ENCODE measurements at places on chromosomes 3 and 15.

DNA sequence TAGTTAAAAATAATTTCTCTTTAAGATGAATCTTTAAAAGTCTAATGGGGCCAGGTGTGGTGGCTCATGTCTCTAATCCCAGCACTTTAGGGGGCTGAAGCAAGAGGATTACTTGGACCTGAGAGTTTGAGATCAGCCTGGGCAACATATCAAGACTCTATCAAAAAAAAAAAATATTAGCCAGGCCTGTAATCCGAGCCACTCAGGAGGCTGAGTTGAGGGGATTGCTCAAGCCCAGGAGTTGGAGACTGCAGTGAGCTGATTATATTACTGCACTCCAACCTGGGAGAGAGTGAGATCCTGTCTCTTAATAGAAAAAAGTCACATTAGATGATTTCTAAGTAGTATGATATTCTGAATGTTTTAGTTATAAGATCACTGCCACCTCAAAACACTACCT is 322.0 kb upstream of the MANF start:
- H3K27me3 ChIP-seq: peaks cover 5% of the 10 kb centered on the region
- H3K36me3 ChIP-seq: no peaks in the 10 kb centered on the region
- no peak overlapping the region for H3K27ac ChIP-seq

- no peak overlapping the region for H3K4me3 ChIP-seq
- H3K27ac ChIP-seq: no peak overlapping the region
- H3K36me3 ChIP-seq: no peaks in the 10 kb centered on the region
- no peaks in the 10 kb centered on the region for H3K4me1 ChIP-seq
Measured at GRCh38 chr3:45814322-45814721, 18.0 kb upstream of the SLC6A20 start.

DNA sequence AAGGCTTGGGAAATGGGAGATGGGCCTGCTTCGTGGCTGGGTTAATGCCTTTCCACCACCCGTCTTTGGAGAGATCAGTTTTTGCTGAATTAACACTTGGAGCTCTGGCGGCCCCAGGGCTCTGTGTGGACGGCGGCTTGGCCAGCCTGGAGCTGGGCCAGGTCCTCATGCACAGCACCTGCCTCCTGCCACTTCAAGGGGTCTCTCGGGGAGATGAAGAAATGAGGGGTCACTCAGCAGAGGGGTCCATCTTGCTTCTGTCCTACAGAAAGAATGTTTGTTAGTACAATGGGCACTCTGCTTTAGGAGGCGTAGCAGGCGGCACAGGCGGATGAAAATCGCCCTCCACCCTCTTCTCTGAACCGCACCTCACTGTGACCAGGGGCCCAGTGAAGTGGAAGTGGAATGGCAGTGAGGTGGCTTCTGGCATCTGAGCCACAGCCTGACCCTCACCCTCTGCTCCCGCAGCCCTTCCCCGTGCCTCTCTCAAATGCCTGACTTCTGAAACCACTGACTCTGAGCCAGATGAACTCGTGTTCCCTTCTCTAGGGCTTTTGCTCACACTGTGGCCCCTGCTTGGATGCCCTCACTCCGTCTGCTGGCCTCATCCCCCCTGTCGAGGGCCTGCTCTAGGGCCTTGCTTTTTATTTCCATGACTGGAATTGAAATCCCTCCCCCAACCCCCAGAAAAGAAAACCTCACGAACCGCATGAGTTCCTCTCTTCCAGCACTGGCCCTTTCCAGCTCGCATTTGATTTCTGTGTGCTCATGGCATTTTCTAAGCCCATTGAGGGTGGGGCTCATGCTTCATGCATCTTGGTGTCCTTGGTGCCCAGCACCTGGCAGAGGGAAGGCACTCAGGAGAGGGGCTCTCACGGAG is 42.2 kb downstream of the CHDH start:
- no peaks in the 10 kb centered on the region for H3K4me1 ChIP-seq
- H3K27ac ChIP-seq: no peak overlapping the region
- DNase-seq: no peak
- no peak overlapping the region for H3K4me3 ChIP-seq
- H3K36me3 ChIP-seq: no peaks in the 10 kb centered on the region
- H3K27me3 ChIP-seq: no peaks in the 10 kb centered on the region

DNA sequence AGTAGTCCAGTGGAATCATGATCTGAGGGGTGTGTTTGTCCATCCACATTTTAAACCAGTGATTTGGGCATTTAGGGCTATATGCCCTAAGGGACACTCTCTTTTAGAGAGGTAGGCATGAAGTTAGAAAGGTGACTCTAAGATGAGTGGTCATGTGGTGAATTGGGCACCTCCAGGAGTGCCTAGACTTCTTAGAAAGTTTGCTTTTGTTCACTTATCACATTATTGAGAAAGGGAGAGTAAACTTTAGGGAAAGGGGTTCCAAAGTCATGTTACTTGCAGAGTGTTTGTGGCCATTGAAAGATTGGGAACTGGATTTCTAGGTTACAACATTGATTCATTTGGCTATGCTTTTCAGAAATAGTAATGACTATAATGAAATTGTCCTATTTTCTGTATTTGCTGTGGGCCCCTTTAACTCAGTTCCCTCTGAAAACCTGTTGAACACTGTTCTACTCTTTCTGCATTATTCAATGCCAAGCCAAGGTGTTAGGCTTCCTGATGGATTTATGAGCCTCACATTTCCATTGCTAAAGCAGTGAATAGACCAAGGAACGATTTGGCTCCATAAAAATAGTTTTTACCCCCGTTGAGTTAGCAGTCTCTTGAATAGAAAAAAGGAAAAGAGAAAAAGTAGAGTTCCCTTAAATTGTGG is 169.3 kb downstream of the PTPRG start:
- no peaks in the 10 kb centered on the region for H3K36me3 ChIP-seq
- H3K4me3 ChIP-seq: no peak overlapping the region
- no peak for DNase-seq
- no peak overlapping the region for H3K27ac ChIP-seq

DNA sequence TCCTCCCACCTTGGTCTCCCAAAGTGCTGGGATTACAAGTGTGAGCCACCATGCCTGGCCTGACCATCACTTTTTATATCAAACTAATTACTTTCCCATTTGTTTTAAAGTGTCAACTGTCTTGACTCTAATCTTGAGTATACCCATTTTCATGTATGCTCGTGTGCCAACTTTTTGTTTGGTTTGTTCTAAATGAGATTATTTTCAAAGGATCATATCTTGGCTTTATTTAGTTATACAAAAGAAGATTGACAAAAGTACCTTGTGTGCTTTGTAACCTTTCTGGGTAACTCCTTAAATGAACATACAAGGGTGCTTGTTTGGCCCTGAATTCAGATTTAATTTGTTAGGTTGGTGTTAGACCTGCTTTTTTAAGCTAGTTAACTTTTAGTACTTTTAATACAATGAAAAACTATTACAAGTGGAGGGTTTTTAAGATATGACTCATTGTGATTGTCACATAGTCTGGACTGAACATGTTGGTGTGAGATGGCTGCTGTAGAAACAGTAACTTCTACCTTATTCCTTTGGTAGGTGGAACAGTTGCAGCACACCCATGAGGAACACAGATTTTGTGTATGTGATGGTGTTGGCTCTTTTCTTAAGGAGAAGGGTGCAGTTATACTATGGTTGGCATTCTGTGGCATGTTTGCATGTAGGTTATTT is 10.7 kb downstream of the KIF23 start:
- H3K4me1 ChIP-seq: peaks cover 2% of the 10 kb centered on the region
- no peaks in the 10 kb centered on the region for H3K27me3 ChIP-seq
- H3K27ac ChIP-seq: no peak overlapping the region
- H3K4me3 ChIP-seq: no peak overlapping the region
- H3K36me3 ChIP-seq: peaks cover 67% of the 10 kb centered on the region

- peak overlapping the region; percentile 6 for H3K4me3 ChIP-seq
- peaks cover 64% of the 10 kb centered on the region for H3K4me1 ChIP-seq
- DNase-seq: no peak
- H3K36me3 ChIP-seq: peaks cover 63% of the 10 kb centered on the region
Measured at GRCh38 chr3:183518491-183519251, 36.8 kb downstream of the KLHL6 start.

DNA sequence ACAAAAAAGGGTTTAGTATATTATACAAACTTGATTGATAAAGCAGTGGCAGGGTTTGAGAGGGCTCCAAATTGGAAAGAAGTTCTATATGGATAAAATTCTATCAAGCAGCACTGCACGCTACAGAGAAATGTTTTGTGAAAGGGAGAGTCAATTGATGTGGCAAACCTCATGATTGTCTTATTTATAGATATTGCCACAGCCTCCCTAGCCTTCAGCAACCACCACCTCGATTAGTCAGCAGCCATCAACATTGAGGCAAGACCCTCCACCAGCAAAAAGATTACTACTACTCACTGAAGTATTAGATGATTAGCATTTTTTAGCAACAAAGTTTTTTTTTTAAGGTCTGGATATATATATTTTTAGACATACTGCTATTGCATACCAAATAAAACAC is 296.7 kb downstream of the CHST2 start:
- DNase-seq: no peak
- H3K27ac ChIP-seq: no peak overlapping the region
- H3K36me3 ChIP-seq: peaks cover 2% of the 10 kb centered on the region
- H3K4me3 ChIP-seq: no peak overlapping the region

DNA sequence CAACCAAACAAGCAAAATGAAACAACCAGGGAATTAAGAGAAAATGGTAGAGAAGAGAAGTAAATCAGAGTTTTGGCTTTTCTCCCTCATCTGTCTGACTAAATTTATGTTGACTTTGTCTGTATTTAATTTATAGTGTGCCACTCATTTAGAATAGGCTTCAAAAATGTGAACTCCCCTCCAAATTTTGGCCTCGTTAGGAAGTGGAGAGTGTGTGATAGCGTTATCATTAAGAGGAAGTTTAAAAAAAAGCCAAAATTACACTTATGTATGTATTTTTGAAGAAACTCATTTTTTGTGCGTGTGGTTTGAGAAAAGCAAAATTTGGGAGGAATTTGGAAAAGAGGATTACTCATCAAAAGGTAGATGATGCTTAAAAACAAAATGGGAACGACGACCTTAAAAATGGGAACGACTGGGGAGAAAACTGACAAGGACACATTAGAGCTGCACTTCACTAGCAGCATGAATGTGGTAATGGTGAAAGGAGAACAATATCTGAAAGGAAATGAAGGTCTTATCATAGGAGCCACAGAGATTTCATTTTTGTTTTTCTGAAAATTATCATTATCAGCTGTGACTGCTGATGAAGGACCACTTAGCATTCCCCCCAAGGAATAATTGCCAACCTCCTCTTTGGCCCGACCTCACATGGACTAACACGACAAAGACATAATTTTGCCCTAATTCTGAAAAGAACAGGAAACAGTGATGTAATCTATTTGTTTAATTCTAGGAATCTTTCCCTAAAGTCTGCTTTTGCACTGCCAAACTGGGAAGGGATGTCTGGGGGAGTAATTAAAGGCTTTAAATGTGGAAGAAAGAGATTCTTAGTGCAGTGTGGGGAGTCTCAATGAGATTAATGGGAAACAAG is 163.2 kb upstream of the P2RY1 start:
- no peak overlapping the region for H3K4me3 ChIP-seq

DNA sequence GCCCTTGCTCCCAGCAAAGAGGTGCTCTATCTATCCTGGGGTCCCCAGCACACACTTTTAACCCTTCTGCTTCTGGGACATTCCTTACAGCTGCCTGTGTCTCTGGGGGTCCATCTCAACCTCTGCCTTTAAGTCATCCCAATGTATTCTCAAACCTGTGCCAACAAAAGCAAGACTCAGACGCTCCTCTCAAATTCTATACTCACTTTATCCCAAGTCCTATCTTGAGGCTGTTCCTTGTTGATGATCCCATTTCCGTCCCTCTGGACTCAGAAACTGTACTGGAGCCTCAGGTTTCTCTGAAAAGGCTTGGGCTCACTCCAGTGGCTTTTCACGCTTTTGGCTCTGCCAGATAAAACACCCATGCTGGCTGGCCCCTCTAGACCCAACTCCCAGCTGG is 69.7 kb downstream of the XXYLT1 start:
- DNase-seq: no peak
- no peaks in the 10 kb centered on the region for H3K36me3 ChIP-seq
- H3K27me3 ChIP-seq: no peaks in the 10 kb centered on the region
- no peak overlapping the region for H3K4me3 ChIP-seq
- no peak overlapping the region for H3K27ac ChIP-seq

- H3K4me1 ChIP-seq: no peaks in the 10 kb centered on the region
- DNase-seq: no peak
- no peaks in the 10 kb centered on the region for H3K36me3 ChIP-seq
- H3K27me3 ChIP-seq: no peaks in the 10 kb centered on the region
- no peak overlapping the region for H3K27ac ChIP-seq
- H3K4me3 ChIP-seq: no peak overlapping the region
Measured at GRCh38 chr3:116610124-116610523, 99.5 kb upstream of the TUSC7 start.

DNA sequence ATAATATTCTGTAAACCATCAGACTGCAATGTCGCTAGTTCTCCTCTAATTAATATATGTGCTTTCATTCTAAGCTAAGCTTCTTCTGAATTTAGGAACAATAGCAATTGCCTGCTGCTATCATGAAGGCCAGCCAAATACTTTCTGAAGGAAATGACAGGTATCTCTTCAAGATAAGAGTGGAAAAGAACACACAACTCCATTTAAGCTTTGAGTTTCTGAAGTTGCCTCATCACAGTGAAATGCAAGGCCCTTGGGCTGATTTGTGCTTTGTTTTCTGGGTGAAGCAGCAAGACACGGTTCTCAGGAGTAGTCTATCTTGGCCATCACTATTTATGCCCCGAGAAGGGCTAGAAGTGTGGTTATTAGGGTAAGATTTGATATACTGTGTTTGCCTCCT is 6.2 kb downstream of the SLC7A14 start:
- no peak overlapping the region for H3K27ac ChIP-seq
- no peaks in the 10 kb centered on the region for H3K36me3 ChIP-seq
- no peak overlapping the region for H3K4me3 ChIP-seq
- no peak for DNase-seq
- H3K4me1 ChIP-seq: no peaks in the 10 kb centered on the region

DNA sequence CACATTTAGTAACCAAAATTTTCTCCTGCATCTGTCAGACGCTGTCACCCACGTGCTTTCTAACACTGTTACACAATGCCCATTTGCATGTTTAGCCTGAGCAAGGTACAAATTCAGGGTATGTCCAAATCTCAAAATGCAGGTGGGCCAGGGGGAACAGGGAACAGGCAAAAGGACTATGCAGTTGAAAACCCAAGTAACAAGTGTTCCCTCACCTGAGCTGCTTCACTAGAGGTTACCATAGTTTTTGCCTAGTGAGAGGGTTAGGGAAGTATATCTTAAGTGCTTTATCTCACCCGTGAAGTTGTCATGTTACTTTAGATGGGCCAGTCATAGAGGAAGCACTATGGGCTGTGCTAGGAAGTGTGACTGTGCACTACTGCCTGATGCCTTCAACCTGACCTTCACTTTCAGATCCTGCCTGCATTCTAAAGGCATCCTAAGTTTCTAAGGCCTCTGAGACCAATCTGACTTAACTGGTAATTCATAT is 6.0 kb upstream of the TMEM87A start:
- DNase-seq: no peak
- peaks cover 21% of the 10 kb centered on the region for H3K4me1 ChIP-seq
- H3K4me3 ChIP-seq: no peak overlapping the region
- no peak overlapping the region for H3K27ac ChIP-seq
- peaks cover 10% of the 10 kb centered on the region for H3K36me3 ChIP-seq

- no peak overlapping the region for H3K4me3 ChIP-seq
- H3K36me3 ChIP-seq: no peaks in the 10 kb centered on the region
- no peak overlapping the region for H3K27ac ChIP-seq
- H3K27me3 ChIP-seq: peaks cover 5% of the 10 kb centered on the region
- DNase-seq: no peak
Measured at GRCh38 chr3:129211772-129212171, 28.1 kb upstream of the CNBP start.
